ENCODE measurements at places on chromosomes 12 and 14. TPM values are rescaled to one million over a fixed set of nuclear protein-coding genes. Genes with fewer than 3 reads are reported as not detected.

The PPP1R1A gene
- total RNA-seq = 7.6 TPM

The RPS6KL1 gene
- 11.6 TPM for total RNA-seq

The TFCP2 gene
- total RNA-seq = 30.9 TPM

The CD27 gene
- total RNA-seq = not detected

The ACVR1B gene
- total RNA-seq = 7.5 TPM

The RNASE1 gene
- total RNA-seq = 0.56 TPM

- no peaks in the 10 kb centered on the region for H3K27me3 ChIP-seq
- H3K4me3 ChIP-seq = no peak overlapping the region
- H3K4me1 ChIP-seq = no peaks in the 10 kb centered on the region
- DNase-seq = no peak
- no peaks in the 10 kb centered on the region for H3K36me3 ChIP-seq
- no peak overlapping the region for H3K27ac ChIP-seq
Measured at GRCh38 chr12:82458101-82458500, 99.8 kb downstream of the METTL25 start.

- H3K36me3 ChIP-seq = no peaks in the 10 kb centered on the region
- no peaks in the 10 kb centered on the region for H3K27me3 ChIP-seq
- H3K4me1 ChIP-seq = peaks cover 60% of the 10 kb centered on the region
- no peak overlapping the region for H3K27ac ChIP-seq
- DNase-seq = peak; percentile 45
Measured at GRCh38 chr12:89085421-89085820, 266.9 kb downstream of the DUSP6 start.

- H3K4me3 ChIP-seq = no peak overlapping the region
- H3K36me3 ChIP-seq = peaks cover 4% of the 10 kb centered on the region
- H3K27me3 ChIP-seq = no peaks in the 10 kb centered on the region
- H3K27ac ChIP-seq = no peak overlapping the region
Measured at GRCh38 chr12:69483700-69484099, 13.5 kb downstream of the FRS2 start.

DNA sequence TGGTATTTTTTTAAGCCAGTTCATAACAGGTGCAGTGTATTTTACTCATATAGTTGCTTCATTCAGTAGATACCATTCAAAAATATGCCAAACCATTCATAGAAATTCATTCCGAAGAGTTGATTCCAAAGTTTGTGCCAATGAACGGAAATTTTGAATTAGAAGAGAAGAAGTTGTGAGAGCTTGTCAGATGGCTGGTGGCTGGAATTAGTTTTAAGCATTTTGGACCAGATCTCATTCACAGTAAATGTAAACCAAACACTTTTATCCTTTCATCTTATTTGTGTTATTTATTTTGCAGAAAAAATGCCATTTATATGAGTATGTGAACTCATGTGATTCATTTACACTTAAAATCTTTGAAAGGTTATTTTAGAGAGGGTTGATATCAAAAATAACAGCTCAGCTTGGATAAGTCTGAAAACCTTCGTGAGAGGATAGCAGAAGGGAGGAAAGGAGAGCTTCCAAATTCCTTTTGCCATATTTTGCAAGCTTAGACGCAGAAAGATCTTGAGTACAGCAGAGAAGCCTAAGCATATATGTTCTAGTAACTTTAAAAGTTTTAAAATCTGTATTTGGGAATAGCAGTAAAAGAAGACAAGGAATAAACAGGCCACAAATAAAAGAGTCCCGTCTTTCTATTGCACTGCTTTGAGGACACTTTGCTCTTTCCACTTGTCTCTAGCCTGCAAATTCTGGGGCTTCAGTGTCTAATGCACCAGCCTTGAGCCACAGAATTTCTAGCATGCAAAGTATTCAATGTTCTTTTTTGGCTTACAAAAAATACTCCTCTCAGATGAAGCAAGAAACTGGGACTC, 253.6 kb upstream of the FLRT2 start:
- H3K27me3 ChIP-seq = no peaks in the 10 kb centered on the region
- no peak for DNase-seq
- H3K36me3 ChIP-seq = no peaks in the 10 kb centered on the region
- no peak overlapping the region for H3K27ac ChIP-seq

DNA sequence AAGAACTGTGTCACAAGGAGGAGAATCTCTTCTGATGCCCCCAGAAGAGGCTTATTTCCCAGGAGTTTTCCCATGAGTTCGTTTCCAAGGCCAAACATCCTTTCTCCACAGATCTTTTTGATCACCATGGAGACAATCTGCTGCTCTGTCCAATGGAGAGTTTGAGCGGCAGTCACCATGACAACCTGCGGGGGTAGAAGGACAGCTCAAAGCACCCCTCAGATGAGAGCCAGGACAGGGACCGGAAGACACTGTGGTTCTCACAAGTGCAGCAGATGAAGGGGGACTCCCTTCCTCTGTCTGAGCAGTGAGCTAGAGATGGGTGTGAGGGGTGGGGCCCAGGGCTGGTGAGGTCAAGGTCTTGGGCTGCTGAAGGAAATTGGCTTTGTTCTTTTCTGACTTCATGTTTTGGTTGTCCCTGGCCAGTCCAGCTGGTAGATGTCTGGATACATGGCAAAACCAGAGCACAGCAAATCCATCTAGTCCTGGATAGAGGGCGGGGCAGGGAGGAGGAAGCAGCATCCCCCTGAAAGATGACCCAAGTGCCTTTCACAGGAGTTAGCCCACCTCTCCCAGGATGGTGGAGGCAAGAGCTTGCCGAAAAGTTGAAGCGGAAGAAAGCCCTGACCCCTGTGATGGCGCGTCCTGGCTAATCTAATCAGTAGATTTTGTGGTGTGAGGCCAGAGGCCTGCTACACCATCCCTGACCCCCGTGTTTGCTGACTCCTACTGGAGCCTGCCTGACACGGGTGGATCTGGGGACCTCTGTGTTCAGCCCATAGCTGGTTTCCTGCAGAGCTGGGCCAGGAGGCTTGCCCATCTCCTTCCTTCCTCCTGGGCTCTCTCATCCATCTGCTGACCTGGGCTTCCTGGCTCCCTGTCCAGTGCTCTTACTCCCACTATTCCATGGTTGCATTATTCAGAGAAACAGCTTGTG, 24.4 kb downstream of the DHRS2 start:
- no peak overlapping the region for H3K4me3 ChIP-seq
- no peak overlapping the region for H3K27ac ChIP-seq
- DNase-seq = no peak
- no peaks in the 10 kb centered on the region for H3K27me3 ChIP-seq

DNA sequence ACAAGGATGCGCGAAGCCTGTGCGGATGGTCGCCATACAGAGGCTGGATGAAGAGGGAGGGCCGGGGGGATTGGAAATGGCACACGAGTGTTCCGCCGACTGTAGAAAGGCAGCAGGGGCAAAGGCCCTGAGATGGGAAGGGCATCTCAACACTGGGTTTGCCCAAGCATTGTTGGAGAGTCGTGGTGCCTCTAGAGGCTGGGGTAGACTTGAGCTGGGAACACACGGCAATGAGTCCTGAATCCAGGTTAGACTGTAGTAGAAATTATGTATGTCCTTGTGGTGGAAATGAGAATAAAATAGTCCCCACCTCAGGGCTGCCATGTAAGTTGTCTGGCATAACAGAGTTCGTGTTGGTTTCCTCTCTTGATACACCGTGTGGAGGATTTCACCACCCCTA, 83.8 kb upstream of the CCND2 start:
- DNase-seq = no peak
- no peak overlapping the region for H3K4me3 ChIP-seq
- H3K4me1 ChIP-seq = peaks cover 19% of the 10 kb centered on the region
